Right hindlimb (tissue), 1 donor: ENCODE measurements at places on chromosomes 6 and 20.

- DNase-seq, result no peak
Observed at GRCh38 chr20:25160467-25160866, 35.0 kb upstream of the ENTPD6 start.

GRCh38 chr6:116847227-116847626 lies 18.3 kb upstream of the GPRC6A start:
- DNase-seq, result no peak

DNA sequence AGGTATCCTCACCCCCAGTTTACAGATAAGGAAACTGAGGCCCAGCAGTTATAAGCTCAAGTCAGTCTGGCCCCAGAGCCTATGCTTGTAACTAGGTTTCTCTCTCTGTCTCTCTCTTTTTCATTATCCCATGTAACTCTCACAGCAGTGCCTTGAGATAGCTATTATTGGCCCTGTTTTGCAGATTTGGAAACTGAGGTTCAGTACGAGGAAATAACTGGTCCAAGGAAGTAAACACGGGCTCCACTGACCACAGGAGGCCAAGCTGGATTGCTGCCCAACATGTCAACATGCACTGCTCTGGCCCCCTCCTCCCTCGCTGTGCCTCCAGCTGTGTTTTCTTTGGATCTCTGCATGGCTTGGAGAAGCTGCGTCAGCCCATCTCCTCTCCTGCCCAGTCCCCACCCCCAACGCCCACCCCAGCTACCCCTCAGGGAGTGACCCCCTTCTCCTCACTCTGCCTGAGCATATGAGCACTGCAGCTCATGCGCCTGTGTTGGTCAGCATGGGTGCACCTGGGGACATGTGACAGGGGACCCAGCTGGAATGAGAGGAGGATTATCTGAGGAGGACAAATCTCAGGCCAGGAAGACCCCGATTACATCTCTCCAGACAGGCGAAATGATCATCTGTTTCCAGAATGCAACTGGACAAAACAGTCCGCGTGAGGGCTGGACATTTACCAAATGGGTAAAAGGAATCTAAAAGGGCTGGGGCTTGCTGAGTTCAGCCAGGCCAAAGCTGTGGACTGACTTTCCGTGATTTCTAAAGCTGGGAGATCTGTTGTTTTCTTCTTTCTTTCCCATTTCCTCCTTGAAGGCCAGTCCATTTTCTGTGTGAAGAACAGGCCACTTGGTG lies 7.8 kb upstream of the PLTP start:
- peak; percentile 84 for DNase-seq

- no peak for DNase-seq
Observed at GRCh38 chr20:31676609-31676989, 38.9 kb downstream of the COX4I2 start.

DNA sequence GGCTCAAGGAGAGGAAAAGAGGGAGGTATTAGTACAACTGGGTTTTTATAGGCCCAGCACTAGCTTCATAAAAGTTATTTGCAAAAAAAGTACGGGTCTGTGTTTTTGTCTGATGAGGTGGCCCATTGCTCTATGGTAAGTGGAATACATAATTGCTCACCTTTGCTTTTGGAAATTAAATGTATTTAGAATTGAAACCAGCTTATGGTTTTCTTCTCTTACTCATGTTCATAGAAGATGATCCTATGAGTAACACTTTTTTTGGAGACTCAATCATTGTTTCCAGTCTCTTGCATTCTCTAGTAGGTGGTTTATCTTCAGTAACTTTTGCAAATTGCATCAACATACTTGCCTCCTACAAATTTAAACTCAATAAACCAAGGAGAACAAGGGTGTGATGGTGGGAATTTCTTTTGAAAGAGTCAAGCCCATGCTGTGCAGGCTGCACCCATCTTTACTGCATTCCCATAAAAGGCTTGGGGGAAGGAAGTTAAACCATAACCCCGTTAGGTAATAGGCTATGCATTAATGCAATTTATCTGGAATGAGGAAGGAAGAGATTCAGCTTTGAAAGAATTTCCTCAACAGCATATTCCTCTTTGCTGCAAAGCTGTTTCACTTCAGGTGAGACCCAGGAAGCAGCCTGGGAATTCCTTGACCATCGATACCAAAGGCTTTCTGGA lies 48.5 kb upstream of the EDN1 start:
- no peak for DNase-seq

- DNase-seq, result no peak
Observed at GRCh38 chr6:110063594-110064263, 85.6 kb downstream of the GPR6 start.

- no peak for DNase-seq
Observed at GRCh38 chr6:116772450-116772849, 6.9 kb upstream of the FAM162B start.

GRCh38 chr20:46582648-46583047 lies 32.2 kb upstream of the OCSTAMP start:
- no peak for DNase-seq

DNA sequence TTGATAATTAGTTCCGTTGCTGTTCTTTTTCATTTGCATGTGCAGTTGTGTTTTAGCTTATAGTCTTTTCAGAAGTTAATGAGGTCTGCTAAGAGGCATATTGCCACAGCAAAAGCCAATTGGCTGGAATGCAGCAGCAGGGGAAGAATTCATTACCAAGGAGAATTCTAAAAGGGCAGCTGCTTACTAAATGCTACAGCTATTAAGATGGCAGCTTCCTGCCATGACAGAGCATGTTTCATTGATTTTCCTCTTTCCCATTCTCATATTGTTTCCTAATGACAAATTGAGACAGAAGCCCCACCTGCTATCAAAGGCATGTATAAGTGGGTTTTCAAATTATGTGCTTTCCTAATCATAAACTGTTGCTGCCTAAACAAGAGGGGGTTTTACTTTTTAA lies 66.6 kb downstream of the CLVS2 start:
- no peak for DNase-seq

DNA sequence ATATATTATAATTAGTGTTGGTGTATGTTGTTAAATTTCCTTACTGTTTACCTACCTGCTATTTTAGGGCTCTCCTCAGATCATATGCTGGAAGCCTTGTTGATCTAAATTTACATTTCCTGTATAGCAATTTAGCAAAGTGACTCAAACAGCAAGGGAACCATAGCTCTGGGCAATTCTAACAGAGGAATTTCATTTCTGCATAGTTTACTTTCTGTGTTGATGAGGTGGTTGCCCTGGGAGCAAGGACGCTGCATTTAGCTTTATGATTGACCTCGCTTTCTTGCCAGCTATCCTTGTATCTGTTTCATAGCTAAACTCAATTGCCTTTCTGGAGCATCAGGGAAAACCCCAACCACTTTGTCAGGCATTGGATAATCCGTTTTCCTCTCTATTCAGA lies 810.8 kb downstream of the GRIK2 start:
- no peak for DNase-seq

GRCh38 chr20:15076785-15077184 lies 739.4 kb upstream of the FLRT3 start:
- DNase-seq, result no peak

GRCh38 chr6:124962639-124963415 lies 590 bp downstream of the RNF217 start:
- DNase-seq, result peak; percentile 72

DNA sequence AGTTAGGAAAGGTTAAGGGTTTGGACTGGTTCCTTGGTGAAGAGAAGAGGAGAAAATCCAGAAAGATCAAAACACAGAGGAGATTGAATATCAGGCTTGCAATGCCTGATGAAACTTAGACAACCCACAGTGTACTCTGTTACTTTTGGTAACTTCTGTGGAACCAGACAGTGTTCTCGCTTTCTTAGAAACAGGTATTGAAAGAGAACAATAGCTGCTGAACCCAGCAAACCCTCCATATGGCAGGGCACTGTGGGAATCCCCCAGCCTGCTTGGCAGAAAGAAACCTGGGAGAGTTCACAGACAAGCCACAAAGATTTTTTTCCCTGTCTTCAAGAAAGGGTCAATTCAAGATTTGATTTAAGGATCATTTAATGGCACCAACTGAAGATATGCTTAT lies 342.8 kb downstream of the FOXA2 start:
- no peak for DNase-seq

DNA sequence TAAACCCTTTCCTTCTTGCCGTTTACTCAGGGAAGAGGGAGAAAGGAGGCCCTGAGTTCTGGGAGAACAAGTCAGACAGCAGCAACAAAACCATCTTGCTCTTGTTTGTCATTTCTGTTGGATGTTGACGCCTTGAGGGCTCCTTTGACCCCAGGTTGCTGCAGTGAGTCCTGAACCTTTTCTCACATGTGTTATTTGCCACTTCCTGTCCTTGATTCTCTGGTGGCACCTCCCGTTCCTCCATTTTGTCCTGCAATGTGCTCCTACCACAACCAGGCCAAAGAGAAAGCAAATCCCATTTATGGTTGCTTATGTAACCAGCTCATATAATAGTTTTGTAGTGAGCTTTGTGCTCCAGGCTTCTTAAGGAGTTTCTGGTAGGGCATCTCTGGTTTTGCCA lies 66.6 kb upstream of the ADGRF4 start:
- no peak for DNase-seq

- DNase-seq, result no peak
Observed at GRCh38 chr6:81934936-81935335, 182.5 kb upstream of the TENT5A start.

GRCh38 chr6:42017021-42017643 lies 33.2 kb upstream of the TAF8 start:
- DNase-seq, result no peak

DNA sequence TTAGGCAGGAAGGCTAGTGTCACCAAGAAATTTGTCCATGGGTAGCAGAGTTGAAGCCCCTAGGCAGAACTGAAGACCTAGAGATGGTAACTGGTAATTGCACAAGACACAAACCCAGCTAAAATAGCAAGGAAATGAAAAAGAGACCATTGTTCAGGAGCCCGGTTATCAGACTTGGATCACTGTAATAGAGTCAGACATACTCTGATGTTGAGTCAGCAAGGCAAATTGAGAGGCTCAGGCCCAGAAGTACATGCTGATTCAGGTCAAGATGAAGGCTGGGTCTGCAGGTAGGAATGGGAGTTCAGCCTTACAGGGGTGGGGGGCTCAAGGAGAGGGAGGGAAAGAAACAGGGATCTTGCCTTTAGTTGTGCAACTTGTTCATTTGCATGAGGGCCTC lies 6.5 kb upstream of the TMEM242 start:
- no peak for DNase-seq

- DNase-seq, result no peak
Observed at GRCh38 chr20:62896526-62896925, 29.8 kb downstream of the DIDO1 start.

DNA sequence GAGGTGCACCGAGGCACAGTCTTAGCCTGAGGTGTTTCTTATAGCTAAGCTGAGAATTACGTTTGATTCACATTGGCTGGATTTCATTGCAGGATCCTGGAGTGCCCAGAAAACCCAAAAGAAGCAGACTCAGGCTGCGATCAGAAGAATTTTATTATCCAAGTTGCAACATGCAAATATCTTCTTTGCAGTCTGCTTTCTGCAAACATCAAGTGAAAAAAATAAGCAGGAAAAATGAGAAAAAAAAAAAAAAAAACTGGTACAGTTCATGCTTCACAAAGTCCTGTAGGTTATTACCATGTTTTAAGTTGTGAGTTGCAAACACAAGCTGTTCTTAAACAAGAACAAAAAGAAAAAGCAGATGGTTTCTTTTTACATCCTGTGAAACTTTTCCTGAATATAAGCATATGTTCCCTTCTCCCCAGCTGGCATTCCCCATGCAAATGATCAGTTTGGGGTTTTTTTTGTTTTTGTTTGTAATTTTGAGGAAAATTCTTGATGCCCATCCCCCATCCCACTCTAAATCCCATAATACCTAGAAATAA lies 349.0 kb downstream of the CBLN4 start:
- no peak for DNase-seq

DNA sequence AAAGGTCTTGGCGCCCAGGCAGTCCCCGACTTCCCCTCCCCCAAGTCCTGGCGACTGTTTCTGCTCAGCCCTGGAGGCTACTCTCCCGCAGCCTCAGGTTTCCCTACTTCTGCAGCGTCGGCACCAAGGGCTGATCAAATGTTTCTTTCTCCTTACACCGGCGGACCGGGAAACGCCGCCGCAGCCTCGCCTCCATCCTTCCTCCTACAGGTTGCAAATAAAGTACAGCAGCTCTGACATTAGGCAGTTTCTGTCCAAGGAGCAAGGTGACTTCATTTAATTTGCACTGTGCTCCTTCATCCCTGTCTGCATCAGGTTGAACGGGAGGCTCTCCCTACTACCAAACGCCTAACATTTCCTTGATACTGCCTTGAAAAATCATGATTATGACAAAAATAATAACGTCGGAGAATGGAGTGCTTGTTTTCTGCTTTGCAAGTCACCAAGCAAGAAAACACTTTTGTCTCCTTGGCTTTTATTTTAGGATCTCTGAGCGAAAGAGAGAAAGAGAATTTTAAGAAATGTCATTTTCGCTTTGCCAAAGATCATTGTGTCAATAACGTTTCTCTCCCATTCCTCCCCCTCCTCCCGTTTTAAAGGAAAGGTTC lies 1.0 kb downstream of the CLIC5 start:
- no peak for DNase-seq

GRCh38 chr20:37383229-37383989 lies 37.5 kb downstream of the SRC start:
- no peak for DNase-seq

- DNase-seq, result no peak
Observed at GRCh38 chr6:133855991-133856370, 32.9 kb upstream of the TCF21 start.

DNA sequence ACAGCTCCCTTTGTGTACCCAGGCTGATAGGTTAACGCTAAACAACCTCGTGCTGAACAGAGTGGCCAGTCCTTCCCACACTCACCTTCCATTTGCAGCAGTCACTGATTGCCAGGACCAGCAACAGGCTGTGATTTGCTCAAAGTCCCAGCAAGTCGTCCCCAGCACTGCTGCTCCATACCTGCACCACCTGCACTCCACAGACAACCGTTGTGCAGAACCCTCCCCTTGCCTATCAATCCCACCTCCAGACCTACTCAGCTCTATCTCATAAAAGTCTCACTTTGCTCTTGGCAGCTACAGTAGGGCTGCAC lies 43.1 kb upstream of the SCML4 start:
- no peak for DNase-seq

- no peak for DNase-seq
Observed at GRCh38 chr6:137950581-137950980, 83.5 kb downstream of the TNFAIP3 start.

- no peak for DNase-seq
Observed at GRCh38 chr6:144138542-144138941, 11.8 kb upstream of the STX11 start.

DNA sequence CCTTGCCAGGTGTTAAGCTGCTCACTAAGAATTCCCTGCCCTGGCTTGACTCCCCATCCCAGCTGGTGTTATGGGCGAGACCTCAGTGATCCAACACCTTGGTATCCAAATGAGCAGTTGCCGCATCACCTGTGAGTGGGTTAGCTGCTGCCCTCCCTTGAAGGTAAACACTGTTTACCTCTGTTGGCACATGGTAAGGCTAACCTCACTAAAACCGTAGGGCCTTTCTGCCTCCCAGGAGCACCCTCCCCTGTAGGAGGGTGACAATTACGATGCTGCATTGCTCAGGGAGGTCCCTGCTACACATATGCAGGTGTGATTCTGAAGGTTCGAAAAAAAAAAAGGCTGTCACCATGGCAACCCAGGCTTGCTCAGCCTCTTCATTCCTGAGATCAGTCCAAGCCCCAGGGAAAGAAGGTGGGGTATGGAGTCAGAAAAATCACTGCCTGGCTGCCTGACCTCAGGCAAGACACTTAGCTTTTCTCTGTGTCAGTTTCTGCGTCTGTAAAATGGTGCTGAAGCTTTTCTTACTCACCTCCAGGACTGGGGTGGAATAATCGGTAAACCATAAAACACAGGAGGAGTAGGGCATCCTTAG lies 19.5 kb downstream of the PNPLA1 start:
- DNase-seq, result no peak
